ENCODE measurements at places on chromosomes 2 and 18. TPM values are rescaled to one million over a fixed set of nuclear protein-coding genes. Genes with fewer than 3 reads are reported as not detected.

GRCh38 chr2:240245706-240246105 is 105.2 kb upstream of the OTOS start:
- peak; percentile 30 for DNase-seq

DNA sequence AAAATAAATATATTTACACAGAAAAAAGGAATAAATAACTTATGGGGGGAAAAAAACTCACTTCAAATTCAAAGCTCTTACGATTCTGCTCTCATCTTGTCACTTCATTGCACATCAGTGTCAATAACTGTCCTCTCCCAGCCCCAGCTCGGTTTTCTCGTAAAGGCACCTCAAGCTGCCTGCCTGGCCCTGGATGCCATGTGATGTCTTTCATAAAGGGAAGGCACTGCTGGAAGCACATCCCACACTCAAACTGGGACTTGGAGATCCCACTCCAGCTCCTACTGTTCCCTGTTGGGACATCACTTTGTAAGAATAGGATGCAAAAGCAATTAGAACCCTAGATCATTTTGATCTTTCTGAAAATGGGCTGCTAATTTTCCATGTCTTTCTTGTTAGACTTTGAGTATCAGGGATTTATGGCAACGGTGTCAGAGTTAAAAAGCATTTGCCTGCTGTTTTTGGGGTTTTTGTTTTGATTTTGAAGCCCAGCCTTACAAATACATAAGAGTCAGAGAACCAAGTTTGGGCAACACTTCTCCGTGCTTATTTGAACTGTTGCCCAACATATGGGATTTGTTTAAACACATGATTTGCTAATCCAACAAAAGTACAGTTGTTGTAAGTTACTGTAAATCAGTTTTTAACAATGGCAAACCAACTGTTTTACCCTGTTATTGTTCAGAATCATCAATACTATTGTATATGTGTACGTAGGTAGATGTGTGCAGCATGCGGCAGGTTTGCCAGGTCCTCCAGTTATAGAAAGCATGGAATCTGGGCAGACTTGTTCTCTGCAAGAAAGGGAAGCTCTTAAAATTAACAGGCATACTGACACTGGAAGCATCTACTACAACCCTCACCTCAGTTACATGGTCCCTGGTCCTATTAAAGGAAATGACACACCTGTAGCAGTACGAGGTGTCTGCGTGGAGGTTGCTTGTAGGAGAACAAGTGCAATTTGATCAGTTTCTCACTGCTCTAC is 20.6 kb downstream of the SERTAD2 start:
- no peak for DNase-seq

DNA sequence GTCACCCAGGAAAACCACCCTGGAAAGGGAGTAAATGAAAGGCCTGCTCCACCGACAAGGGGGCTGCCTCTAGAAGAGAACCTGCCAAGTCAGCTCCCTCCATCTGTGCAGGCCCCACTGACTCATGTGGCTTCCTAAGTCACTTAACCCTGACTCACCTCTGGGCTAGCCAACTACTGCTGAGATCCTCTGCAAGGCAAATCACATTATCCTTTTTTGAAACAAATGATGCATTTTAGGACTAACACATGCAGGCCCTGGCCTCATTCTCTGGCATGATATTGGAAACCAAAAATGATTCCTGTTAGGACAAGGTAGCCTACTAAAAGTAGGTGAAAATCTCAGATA is 474.6 kb downstream of the EPHA4 start:
- no peak for DNase-seq

The C1QL2 gene
- total RNA-seq: 0.28 TPM

The SFT2D3 gene
- 13.4 TPM for total RNA-seq

Data from H7 (cell line).